Myocyte (in vitro differentiated cells): ENCODE measurements at places on chromosomes 7 and 10.

GRCh38 chr10:71059054-71059818 is 153.1 kb upstream of the UNC5B start:
- DNase-seq, result no peak

DNA sequence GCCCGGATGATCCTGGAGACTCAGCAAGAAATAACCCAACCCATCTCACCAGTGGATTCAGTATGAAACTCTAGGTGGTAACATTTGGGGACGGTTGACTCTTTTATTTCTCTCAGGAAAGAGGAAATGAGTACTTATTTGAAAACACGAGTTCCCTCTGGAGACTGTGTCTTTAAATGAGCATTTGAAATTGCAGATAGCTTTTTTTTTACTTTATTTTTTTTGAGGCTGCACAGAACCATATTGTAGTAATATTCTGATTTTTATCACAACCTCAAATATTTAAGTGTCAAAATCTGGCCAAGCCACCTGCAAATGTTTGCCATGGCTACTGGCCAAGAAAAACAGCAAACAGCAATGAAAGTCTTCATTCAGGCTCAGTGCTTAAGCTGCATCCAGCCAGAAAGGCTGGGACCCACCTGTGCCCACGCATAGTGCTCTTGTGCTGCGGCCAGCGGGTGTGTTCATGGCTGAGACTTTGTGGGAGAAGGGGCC is 160.8 kb downstream of the CREB5 start:
- DNase-seq, result peak; percentile 40

GRCh38 chr10:125707541-125708468 is 11.7 kb upstream of the EDRF1 start:
- peak; percentile 17 for DNase-seq

GRCh38 chr10:76024460-76025123 is 593.2 kb downstream of the LRMDA start:
- no peak for DNase-seq

DNA sequence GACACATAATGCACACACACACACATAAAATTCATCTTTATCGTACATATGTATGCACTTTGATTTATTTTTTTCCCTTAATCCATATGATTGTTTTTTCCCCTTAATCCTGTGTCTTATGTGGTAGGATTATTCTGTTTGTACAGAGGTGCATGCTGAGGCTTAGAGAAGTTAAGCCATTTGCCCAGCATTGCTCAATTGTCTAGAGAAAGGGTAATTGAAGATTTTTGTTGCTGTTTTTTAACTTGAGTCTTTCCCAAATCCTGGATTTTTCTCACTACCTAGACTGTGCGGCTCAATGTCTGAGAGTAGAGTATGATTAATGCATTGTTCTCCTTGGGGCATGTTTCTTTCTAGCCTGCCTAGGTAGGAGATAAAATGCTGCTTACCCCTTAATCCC is 35.0 kb downstream of the WBP1L start:
- no peak for DNase-seq
